ENCODE measurements at places on chromosomes 1 and 21. TPM values are rescaled to one million over a fixed set of nuclear protein-coding genes. Genes with fewer than 3 reads are reported as not detected.

DNA sequence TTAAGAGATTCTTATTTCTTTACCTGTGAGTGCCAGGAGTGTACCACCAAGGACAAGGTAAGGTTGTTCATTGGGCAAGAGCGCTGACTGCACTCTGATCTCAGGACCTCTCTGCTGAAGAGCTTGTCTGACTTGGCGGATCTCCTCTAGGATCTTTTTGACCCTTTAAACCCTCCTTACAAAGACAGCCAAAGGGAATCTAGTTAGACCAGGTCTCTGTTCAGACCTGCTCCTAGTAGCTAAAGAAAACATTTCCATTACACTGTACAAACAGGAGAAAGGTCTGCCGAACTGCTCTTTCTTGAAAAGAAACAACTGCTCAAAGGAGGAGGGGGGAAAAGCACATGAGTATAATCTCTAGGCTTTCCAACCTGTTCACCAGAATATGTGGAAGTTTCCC, 49.3 kb downstream of the SMYD2 start:
- DNase-seq, result no peak

Gene ITLN2
- not detected for polyA plus RNA-seq

GRCh38 chr1:66557157-66557556, 23.2 kb downstream of the SGIP1 start:
- no peak for DNase-seq

- no peak for DNase-seq
Measured at GRCh38 chr1:20578062-20578461, 10.8 kb upstream of the CDA start.

Gene CYP4Z1
- polyA plus RNA-seq, result 0.30 TPM

Gene NHLH1
- polyA plus RNA-seq, result 0.10 TPM

- no peak for DNase-seq
Measured at GRCh38 chr1:18932387-18932786, 24.1 kb downstream of the IFFO2 start.

All from renal pelvis (tissue), 12 donors.